ENCODE measurements at places on chromosomes 4 and X.

GRCh38 chrX:123755107-123755506 is 22.3 kb upstream of the THOC2 start:
- no peaks in the 10 kb centered on the region for H3K36me3 ChIP-seq

- H3K36me3 ChIP-seq: no peaks in the 10 kb centered on the region
- no peaks in the 10 kb centered on the region for H3K4me1 ChIP-seq
- H3K4me3 ChIP-seq: no peak overlapping the region
These were observed 27.2 kb upstream of the SLC25A4 start for GRCh38 chr4:185115827-185116232.

DNA sequence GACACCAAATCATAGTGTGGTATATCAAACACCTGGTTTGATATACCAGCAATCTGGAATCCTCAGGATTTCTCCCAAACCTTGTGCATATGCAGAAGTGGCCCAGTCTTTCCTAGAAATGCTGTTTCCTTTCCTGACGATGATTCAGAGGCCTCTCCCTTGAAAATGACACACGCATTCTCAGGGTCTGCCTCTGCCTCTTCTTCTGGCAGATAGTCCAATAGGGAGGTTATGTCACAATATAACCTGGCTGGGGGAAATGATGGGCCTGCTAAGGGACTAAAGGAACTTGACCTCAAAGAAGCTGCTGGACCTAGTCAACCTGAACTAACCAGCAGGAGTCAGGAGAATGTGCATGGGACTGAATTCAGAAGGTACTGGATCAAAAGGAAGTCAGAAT is 435.2 kb downstream of the IDS start:
- H3K27me3 ChIP-seq: no peaks in the 10 kb centered on the region
- H3K4me1 ChIP-seq: peaks cover 4% of the 10 kb centered on the region
- DNase-seq: no peak
- H3K36me3 ChIP-seq: no peaks in the 10 kb centered on the region
- no peak overlapping the region for H3K4me3 ChIP-seq

DNA sequence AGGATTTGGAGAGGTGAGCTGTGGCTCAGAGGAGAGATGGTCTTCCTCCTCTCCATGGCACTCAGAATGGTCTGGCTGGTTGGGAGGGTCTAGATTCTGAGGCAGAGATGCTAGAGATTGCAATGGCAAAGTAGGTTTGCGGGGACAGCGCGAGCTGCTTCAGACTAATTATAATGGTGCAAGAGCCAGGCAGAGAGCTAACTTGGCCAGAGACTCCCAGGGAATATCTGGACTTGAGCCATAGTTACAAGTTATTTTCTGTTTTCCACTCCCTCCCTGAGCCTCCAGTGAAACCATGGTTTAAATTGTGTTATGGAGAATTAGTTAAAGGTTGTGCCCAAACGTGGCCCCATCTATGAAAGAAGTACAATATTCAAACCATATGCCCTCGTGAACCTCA is 44.7 kb upstream of the ELF2 start:
- H3K36me3 ChIP-seq: no peaks in the 10 kb centered on the region
- no peak for DNase-seq
- no peaks in the 10 kb centered on the region for H3K27me3 ChIP-seq
- no peak overlapping the region for H3K4me3 ChIP-seq

- H3K27me3 ChIP-seq: no peaks in the 10 kb centered on the region
- no peak overlapping the region for H3K27ac ChIP-seq
- no peaks in the 10 kb centered on the region for H3K36me3 ChIP-seq
- H3K4me1 ChIP-seq: no peaks in the 10 kb centered on the region
- H3K4me3 ChIP-seq: no peak overlapping the region
- no peak for DNase-seq
These were observed 447.5 kb upstream of the PITX2 start for GRCh38 chr4:111070390-111070789.
